Tongue (tissue), 3 donors: ENCODE measurements at places on chromosomes 13 and 19. TPM values are rescaled to one million over a fixed set of nuclear protein-coding genes. Genes with fewer than 3 reads are reported as not detected.
A peak's percentile ranks its signal among the peaks of the same experiment; 100 is the strongest.

GGN gene
- not detected for total RNA-seq

SOX1 gene
- total RNA-seq, result not detected

DNA sequence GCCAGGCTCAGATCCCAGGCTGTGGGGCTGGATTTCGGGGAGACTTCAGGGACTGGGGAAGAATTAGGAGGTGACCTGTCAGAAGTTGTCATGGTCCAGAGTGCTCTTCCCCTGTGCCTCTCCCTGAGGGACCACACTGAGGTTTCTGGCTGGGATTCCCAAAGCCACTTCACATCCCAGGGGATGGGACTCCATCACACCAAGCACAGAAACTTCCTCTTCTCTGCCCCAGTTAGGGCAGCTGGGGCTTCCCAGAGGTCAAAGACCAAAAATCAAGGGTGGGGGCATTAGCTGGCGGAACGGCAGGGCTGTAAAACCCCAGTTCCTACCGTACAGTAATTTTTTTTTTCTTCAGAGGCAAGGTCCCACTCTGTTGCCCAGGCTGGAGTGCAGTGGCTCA, 7.4 kb downstream of the FCER2 start:
- DNase-seq, result no peak

- DNase-seq, result peak; percentile 96
Observed at GRCh38 chr19:8307965-8308866, at the start of gene CD320. Gene CD320, minus strand, starts transcription at chr19:8308358. Its CDS starts 68 bp downstream, at chr19:8308290.

DNA sequence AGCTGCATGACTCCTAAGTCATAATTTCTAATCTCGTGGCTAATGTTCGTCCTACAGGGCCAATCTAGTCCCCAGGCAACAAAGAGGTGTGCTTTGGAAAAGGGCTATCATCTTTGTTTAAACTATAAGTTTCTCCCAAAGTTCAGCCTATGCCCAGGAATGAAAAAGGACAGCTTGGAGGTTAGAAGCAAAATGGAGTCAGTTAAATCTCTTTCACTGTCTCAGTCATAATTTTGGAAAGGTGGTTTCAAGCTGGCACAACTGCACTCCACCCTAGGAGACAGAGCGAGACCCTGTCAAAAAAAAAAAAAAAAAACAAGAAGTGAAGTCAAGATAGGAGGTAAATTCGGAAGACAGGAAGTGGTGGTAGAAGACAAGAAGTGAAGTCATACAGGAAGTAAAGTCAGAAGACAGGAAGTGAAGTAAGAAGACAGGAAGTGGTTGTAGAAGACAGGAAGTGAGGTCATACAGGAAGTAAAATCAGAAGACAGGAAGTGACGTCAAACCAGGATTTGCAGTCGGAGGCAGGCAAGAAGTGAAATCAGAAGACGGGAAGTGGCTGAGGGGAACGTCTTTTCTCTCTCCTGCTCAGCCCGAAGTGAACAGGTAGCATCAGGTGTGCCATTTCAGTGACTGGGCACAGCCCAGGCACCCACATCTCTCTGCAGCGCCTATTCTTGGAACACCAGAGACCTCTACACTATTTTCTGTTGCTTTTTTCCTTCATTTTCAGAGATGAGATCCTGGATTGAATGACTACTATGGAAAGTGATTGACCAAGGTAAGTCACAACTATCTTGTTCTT, 32.2 kb downstream of the GP6 start:
- peak; percentile 42 for DNase-seq
